ENCODE measurements at places on chromosomes 12 and 14.

DNA sequence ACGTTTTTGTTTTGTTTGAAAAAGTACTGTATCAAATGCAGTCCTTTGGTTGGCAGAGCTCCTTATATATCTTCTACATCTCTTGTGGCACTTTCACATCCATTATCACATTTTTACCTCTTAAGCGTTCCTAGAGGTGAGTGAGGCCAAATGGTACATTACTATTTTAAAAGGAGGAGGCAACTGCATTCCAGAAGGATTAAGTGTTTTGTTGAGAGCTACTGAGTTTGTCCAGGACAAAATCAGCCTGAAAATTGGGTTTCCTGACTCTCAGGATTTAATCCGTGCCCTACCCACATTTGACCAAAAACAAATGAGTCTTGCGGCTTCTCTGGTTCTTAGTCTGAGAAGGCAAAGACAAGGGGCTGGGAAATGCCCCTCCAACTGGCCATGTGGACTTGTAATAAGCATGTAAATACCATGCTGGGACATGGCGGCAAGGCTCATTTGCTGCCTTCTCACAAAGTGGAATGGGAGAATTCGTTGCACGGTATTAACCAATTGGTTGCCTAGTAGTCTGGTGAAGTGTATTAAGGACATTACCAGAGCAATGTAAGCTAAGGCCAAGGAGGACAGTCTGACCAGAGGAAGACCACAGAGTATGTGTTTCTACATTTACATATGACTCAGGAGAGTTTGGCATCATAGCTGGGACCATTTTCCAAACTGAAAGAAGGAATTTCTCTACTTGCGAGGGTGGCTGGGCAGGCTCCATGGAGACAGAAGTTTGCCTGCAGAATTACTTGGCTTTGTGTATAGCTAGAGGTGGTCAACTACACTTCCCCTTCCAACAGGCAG lies 175.8 kb upstream of the PLXNC1 start:
- DNase-seq, result no peak

- no peak for DNase-seq
Observed at GRCh38 chr12:18721452-18721851, 16.4 kb downstream of the PLCZ1 start.

GRCh38 chr14:47442211-47442610 lies 233.2 kb downstream of the MDGA2 start:
- no peak for DNase-seq

DNA sequence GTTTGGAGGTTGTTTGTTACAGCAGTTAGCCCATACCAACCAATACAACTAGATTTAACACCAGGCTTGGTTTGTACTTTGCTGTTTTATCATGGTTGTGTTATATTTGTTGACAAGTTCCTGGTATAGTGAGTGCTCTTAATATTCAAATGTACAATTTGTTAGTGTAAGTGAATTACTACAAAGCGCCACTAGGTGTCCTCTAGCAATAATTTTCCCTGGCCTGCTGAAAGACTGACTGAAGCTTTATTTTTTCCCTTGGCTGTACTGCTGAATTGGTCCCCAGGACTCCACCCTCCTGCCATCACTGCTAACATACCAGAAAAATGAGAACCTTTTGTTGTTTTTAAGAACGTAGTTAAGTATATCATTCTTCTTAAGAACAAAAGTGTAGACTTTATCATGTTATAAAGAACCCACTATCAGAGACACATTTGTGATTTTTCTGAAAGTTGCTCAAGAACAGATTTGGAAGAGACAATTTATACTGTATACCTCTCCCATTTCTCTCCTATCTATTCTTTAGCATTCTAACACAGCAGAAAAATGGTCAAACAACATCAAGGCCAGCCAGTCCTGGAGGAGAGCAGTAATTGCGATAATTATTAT lies 75.3 kb upstream of the FAR2 start:
- DNase-seq, result no peak

DNA sequence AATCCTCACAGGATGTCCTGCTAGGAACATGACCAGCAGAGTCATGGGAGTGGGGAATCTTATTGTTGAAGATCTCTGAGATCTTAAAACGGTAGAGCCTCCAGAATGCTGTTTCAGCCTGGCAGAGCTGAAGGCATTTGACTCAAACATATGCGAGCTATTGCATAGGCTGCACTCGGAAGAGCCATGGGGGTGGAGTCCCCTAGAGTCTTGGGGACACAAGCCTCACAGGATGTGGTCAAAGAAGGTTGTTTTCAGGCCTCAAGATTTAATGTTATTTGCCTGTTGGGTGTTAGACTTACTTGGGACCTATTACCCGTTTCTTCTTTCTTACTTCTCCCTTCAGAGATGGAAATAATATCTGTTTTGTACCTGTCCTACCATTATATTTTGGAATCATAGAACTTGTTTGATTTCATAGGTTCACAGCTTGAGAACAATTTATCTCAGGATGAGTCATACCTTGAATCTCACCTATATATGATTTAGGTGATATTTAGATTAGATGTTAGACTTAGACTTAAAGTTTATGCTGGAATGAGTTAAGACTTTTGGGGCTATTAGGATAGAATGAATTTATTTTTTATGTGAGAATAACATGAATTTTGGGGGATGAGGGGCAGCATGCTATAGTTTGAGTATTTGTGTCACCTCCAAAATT lies 172.2 kb upstream of the ATP2B1 start:
- DNase-seq, result no peak

GRCh38 chr14:64061706-64062105 lies 208.9 kb downstream of the SYNE2 start:
- no peak for DNase-seq

DNA sequence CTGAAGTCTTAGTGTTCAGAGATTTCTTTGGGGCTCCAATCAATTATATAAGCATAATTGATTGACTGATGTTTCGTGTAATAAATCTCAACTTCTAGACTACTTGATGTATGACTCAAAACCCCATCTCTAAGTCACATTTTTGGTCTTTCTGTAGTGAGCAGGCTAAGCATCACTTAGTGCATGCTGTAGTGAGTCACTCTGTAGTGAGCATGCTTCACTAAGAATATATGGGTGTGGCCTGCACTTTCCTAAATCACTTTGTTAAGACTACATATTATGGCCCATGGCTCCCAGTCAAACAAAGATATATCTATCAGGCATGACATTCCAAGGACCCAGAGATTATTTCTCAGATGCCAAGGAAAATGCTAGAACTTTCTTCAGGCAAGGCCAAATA lies 909.4 kb upstream of the LRFN5 start:
- DNase-seq, result no peak
